ENCODE measurements at places on chromosomes 2 and 18.

DNA sequence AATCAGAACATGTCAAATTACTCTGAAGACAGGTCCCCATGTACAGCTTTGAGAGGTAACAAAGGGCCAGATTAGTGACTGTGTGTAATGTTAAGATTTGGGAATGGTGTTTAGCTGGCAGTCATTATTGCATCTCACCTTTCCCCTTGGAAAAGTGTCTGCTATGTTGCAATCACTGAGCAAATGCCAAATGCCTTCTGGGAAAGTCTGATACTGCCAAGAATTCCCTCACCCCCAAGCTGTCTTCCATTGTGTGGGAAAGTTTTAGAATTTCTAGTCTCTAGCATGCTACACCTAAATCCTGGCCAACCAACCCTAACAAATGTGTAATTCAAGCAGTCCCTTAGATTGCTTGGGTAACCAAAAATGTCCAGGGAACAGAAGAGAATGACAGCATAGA lies 13.6 kb upstream of the PELI1 start:
- DNase-seq, result no peak

DNA sequence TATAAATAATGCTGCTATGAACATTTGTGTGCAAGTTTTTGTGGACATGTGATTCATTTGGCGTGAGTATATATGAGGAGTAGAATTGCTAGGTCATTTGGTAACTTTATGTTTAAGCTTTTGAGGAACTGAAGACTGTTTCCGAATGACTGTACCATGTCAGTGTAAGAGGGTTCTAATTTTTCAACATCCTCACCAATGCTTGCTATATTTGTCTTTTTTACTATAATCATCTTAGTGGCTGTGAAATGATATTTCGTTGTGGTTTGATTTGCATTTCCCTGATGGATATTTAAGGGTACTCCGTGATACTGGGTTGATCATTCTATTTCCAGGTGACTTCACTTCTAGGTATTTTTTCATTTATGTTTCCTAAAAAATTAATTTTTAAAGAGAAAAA lies 241.1 kb downstream of the BCL2 start:
- no peak for DNase-seq

DNA sequence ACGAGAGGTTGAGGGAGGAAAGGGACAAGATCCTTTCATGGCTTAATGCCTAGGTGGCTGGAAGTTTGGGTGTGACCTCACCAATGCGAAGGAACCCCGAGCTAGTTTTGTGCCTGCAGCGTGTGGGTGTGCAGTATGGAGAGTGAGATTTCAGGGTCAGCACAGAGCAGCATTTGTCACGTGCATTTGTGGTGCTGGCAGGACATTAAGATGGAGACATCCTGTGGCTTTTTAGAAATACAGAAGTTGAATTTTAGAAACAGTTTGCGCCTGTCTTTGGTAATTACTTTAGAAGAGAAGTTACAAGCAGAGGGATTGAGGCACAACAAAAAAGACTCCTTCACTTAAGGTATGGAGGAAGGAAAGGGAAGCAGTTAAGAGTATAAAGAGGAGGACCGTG lies 258.2 kb upstream of the THUMPD2 start:
- DNase-seq, result no peak

GRCh38 chr2:41998186-41999127 lies 49.4 kb upstream of the PKDCC start:
- no peak for DNase-seq

- DNase-seq, result no peak
Observed at GRCh38 chr2:62505109-62505749, 766 bp downstream of the TMEM17 start.

DNA sequence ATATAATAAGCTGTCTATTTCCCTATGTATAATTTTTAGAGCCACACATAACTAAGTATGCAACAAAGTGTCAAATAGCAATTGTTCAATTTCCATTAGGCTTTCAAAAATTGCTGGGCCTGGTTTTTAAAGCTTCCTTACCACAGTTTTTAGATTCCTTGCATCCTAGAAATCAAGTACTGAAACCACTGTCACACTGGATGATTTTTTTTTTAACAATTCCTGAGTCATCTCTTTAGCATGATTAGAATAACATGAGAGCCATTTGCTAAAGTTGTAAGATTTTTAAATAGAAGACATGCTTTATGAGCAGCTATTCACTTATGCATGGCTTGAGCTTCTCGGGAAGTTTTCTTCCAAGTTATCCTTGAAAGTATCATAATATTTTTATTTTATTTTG lies 319.5 kb upstream of the NXPH2 start:
- DNase-seq, result no peak

DNA sequence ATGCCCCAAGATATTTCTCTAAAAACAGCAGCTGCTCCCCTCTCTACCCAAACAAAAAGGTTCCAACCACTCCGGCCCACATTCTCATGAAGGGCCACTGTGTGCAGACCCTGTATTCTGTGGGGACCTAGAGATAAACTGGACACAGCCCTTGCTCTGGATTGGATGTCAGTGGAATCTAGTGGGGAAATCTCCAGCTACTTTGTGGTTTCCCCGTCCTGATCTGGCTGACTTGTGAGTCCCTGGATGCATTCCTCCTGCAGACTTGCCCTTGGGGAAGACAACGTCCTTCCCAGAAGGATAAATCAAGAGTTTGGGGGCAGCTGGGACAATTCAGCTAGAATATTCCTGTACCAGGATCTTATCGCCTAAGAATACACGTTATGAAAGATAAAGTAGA lies 151.1 kb downstream of the FSHR start:
- no peak for DNase-seq

GRCh38 chr2:216289470-216289869 lies 82.8 kb downstream of the MARCHF4 start:
- no peak for DNase-seq
